ENCODE measurements at places on chromosomes 4 and X.

DNA sequence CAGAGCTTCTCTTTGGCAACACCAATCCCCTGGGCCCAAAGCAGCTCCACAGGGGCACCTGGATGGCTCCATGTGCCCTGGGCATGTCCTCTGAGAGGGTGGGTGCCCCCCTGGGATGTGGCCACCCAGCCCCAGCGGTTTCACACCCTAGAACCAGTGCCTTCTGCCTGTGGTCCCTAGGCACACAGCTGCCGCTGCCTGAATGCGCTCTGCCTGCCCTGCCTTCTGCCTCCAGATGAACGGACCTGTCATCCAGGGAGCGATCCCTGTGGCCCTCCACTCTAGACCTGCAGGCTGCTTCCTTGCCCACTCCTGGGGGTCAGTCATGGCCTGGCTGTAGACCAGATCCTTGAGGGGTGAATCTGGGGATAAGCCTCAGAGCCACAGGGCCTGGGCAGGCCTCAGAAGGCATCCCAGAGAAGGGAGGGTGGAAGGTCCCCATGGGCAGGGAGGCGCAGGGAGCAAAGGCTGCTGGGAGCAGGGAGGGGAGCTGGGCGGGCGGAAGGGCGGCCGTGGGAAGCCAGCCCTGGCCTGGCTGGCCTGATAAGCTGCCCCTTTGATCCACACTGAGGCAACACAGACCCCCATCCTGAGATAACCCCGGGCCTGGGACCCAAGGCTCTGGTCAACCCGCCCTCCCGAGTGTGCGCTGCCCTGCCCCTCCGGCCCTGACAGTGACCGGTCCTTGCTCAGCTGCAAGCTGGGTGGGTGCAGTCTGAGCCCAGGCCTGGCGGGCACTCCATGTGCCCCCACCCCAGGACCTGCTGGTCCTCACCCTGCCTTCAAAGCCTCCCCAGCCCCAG is 8.1 kb upstream of the FGFR3 start:
- DNase-seq = no peak

GRCh38 chrX:27354021-27354420 is 109.1 kb downstream of the PPP4R3C start:
- no peak for DNase-seq

DNA sequence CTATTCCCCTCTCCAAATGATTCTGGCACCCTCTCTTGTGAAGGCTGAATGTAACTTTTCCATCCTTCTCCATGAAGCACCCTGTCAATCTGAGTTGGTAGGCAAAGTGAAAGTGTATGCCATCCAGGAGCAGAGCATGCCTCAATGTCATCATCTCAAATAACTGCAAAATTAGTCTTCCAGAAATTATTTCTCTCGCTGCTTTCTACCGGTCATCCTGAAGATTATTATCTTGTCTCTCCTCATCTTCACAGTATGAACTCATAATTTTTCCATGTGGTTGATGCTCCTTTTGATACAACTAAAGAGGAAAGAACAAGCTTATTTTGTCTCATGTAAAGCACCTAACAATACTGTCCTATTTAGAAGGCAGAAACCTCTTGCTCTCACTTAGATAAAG is 285.5 kb upstream of the PCDH7 start:
- no peak for DNase-seq

DNA sequence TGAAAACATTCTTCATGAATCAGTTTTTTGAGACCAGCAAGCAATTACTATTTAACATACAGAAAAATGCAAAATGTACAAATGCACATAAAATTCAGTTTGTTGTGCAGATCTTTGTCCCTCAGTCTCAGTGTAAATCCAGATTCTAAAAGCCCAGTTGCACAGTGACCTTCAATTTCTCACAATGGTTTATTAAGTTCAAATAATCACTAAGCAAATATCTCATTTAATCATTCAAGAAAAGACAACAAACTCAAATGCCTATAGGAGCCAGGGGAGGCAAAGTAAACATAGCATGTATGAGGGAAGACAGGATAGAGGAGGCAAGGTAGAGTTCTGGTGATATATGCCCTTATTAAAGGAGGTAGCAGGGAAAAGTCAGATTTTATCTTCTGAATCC is 82.8 kb downstream of the PPP3CA start:
- DNase-seq = no peak

DNA sequence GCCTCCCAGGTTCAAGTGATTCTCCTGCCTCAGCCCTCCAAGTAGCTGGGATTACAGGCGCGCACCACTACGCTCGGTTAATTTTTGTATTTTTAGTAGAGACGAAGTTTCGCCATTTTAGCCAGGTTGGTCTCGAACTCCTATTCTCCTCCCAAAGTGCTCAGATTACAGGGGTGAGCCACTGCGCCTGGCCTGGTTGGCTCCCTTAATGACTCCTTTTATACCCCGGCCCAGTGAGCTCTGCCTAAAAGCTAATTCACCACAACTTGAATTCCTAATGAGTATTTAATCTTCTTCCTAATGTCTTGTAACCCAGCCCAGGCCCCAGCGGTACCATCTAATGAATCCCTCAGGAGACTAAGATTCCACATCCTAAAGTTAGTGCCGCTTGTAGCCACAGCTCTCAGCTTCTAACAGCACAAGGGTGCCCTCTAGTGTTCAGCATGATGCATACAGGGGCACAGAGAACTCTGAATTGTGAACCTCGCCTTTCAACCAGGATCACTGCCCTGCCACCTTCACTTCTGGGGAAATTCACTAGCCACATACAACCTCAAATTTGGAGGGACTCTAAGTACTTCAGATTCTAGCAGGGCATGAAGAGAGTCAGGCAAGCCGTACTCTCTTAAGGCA is 89.5 kb downstream of the OR13H1 start:
- peak; percentile 0 for DNase-seq

GRCh38 chr4:125728568-125728967 is 413.8 kb downstream of the FAT4 start:
- no peak for DNase-seq

DNA sequence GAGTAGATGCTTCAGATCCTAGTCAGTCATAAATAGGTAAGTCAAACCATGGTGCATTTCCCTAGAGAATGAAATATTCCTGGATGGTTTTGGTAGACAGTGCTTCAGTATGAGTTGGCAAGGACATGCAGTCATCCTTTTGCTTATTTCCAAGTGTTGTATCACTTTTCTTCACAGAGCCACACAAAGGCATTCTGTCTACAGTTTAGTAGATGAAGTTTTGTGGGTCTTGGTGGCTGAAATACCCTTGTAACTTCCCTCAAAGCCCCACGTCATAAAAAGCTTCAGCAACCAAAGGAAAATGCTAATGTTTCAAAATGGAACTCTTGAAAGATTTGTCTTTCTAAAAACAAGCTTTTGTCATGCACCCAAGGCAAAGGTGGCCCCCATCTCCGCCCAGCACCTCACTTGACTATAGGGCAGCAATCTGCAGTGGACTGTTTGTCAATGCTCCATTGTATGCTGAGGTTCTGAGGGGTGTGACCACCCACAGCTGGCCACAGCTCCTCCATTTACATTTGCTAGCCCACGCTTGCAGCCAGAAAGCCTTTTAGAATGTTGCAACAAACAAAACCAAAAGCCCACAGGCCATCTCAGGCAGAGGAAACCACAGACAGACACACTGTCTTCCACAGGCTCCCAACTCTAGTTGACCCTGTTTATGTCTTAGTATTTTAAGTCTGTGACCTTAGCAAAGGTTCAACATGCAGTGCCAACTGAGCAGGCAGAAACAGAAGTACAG is 87.1 kb upstream of the FAM9C start:
- no peak for DNase-seq

DNA sequence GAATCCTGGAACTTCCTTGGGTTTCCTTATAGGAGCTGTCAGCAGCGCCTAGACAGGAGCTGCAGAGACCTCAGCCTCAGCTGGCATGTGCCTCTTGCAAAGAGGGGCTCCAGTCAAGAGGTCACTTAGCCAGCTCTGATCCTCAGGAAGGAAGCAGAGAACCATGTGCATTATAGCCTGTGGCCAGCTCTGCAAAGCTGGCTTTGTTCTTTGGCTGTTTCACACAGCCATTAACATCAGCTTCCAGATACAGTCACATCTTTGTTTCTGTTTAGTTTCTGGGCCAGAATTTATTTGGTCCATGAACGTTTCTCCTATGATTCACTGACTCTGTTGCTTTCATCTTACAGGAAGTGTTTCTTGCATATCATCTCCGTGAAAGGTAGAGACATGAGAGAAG is 92.4 kb downstream of the CC2D2A start:
- no peak for DNase-seq

DNA sequence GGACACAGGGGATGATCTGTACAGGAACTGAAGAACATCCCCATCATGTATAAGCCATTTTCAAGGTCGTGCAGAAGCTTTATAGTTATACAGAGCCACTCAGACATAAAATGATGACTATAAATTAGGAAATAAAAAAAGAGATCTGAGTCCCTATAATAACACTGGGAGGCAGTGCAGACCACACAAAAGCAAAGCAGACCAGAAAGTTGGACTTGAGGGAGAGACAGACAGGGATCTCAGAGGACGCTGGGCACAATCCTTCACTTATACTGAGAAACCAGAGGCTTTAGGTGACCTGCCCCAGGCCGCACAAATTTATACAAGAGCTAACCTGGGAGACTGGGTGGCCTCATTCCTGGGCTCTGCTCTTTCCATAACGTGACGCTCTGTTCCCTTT is 70.5 kb downstream of the HADH start:
- DNase-seq = no peak

- DNase-seq = no peak
Measured at GRCh38 chr4:188387179-188387791, 248.0 kb downstream of the TRIML1 start.

DNA sequence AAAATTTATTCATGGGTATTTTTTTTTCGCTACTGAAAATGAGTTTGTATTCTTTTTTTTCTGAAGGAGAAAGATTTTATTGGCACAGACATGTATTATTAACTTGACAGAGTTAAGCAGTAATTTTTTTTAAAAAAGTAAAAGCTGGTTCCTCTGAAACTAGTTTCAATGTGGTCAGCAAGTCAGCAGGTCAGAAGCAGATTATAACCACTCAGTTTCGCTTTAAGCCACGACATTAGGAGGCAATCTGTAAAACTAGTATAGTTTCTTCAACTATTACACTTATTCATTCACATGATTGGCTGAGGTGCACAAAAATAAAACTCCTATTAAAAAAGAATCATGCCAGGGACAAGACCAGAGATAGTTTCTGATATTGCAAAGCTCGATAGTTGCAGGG is 714.2 kb upstream of the PCDH7 start:
- DNase-seq = no peak
